Panc1 (cell line): ENCODE measurements at places on chromosomes 7 and 10. TPM values are rescaled to one million over a fixed set of nuclear protein-coding genes. Genes with fewer than 3 reads are reported as not detected.

DNA sequence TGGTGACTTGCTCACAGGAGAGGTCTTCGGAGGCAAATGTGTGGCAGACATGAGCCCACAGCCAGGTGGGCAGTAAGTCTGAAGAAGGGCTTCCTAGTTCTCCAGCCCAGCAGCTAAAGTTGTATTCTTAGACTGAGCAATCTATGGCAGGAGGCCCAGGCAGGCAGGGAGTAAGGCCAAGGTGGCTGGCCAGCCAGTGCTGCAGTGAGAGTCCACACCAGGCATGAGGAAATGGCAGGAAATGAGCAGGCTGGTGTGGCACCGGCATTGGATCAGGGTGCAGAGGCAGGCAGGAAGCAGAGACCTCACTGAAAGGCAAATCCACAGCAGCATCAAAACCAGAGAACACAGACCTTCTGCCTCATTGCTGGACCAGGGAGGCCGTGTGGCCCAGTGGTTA lies 84.6 kb upstream of the PDE1C start:
- DNase-seq, result no peak

GRCh38 chr10:47035819-47036337 lies 124.7 kb downstream of the PTPN20 start:
- DNase-seq, result no peak

DNA sequence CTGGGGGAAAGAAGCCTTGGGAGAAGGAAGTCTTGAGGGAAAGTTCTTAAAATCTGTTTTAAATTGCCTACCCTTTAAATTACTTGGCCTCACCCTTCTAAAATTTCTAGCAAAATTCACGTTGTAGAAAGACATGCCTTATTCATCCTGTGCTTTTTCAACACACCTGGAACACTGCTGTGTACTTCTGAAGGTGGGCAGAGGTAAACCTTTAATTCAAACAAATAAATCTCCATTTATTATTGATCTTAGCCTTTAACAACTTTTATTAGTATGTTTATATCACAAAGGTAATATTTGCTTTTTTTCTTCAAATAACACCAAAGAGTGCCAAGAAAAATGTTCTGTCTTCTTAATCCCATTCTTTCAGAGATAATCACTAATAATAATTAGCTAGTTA lies 30.7 kb downstream of the DNAJB9 start:
- no peak for DNase-seq

DNA sequence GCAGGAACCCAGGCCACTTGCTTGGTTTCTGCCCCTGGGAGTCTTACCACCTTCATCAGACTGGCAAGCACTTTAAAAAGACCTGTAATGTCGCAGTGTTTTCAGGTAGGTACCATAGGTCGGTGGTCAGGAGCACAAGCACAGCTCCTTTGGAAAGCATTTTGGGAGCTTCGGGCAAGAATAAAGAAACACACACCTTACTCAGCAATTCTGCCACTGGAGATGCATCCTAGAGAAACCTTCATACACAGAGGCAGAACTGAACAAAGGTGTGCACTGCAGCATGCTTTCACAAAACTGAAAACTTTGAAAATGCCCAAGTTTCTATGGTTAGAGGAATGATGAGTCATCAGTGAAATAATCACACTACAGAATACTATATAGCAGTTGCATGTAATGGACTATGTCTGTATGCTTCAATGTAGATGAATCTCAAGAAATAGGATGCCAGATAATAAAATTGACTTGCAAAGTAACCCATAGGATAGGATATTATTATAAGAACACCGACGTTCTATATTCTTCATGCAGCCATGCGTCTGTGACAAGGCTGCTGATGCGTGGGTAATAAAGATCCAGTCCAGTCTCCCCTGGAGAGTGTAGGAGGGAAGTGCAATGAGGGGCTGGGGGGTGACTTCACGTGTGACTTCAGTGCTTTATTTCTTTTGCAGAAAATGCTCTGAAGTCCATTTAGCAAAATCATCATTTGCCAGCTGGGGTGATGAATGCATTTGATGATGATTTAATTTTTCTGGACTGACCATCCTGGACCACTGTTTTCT lies 309.5 kb downstream of the WDR37 start:
- DNase-seq, result no peak

GRCh38 chr10:71324743-71325142 lies 5.7 kb downstream of the SLC29A3 start:
- no peak for DNase-seq

- no peak for DNase-seq
Measured at GRCh38 chr7:67637023-67637358, 640.4 kb downstream of the TYW1 start.

DNA sequence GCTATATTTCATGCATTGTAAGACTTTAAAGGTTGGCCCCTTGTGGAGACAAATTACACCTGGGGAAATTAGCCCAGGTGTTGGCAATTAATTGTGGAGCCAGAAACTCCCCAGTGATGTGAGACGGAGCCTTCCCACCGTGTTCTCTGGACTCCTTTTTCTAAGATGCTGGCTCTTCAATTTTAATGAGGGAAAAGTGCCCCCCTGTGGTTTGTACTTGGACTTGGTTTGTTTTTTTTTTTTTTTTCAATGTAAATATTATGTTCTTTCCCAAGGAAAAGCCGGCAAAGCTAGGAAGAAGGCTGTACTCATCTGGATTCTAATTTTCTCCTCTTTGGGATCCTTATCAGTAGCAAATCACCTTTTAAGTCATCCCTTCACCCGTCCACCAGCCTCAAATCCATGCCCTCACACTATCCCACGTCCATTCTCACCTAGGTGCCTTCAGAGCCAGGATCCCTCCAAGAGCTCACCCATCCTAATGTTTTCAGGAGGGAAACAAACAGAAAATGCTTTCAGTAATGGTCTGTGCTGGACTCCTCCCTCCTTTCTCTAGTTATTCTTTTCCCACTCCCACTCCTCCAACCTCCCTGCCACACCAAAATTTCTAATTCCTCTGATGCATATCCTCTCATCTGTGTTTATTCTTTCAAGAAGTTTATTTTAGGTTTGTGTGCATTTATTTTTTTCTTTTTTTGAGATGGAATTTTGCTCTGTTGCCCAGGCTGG lies 20.4 kb upstream of the ST8SIA6 start:
- no peak for DNase-seq

GRCh38 chr7:47290867-47291266 lies 291.0 kb downstream of the TNS3 start:
- no peak for DNase-seq

- DNase-seq, result no peak
Measured at GRCh38 chr10:9579110-9579705, 1438.5 kb upstream of the CELF2 start.

DNA sequence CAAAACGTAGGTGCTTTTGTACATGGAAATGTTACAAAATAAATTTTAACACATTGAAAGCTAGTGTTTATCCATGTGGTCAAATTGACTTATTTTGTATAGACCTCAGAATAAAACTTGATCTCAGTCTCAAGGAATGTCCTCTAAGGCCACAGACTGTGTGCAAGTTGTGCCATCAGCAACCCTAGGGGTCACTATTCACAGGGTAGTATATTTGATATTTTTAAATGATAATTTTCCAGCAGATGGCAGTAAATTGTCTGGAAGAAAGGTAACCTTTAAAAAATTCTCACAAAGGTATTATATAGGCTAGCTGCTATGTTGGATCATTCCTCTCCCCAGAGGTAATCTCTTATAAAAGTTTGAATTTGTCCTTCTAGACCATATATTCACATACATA lies 12.9 kb upstream of the SNX10 start:
- no peak for DNase-seq

- DNase-seq, result peak; percentile 39
Measured at GRCh38 chr7:786472-787255, 45.6 kb upstream of the SUN1 start.

GRCh38 chr7:142629588-142630260 lies 119.5 kb upstream of the PRSS1 start:
- no peak for DNase-seq

DNA sequence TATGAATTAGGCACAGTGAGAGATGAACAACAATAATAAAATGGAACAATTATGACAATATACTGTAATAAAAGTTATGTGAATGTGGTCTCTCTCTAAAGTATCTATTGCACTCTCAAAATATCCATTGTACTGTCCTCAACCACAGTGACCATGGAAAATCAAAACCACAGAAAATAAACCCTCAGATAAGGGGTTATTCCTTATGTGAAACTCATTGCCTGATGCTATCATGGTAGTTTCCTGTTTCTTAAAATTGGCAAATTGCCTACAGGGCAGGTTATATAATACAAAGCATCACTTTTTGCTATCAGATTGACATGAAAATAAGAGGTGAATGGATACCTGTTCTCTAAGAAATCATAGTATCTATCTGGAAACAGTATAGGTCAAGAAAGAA lies 3.8 kb downstream of the MCM10 start:
- no peak for DNase-seq

- DNase-seq, result no peak
Measured at GRCh38 chr10:97207756-97208346, 22.1 kb upstream of the SLIT1 start.

FEZF1 gene
- not detected for total RNA-seq

GRCh38 chr7:19963695-19964094 lies 190.3 kb upstream of the TMEM196 start:
- DNase-seq, result no peak

GRCh38 chr7:37410305-37411229 lies 38.1 kb downstream of the ELMO1 start:
- DNase-seq, result no peak

GPR26 gene
- total RNA-seq, result not detected

GRCh38 chr10:123323884-123324283 lies 169.7 kb downstream of the BUB3 start:
- no peak for DNase-seq

HOXA5 gene
- 3.9 TPM for total RNA-seq

DNA sequence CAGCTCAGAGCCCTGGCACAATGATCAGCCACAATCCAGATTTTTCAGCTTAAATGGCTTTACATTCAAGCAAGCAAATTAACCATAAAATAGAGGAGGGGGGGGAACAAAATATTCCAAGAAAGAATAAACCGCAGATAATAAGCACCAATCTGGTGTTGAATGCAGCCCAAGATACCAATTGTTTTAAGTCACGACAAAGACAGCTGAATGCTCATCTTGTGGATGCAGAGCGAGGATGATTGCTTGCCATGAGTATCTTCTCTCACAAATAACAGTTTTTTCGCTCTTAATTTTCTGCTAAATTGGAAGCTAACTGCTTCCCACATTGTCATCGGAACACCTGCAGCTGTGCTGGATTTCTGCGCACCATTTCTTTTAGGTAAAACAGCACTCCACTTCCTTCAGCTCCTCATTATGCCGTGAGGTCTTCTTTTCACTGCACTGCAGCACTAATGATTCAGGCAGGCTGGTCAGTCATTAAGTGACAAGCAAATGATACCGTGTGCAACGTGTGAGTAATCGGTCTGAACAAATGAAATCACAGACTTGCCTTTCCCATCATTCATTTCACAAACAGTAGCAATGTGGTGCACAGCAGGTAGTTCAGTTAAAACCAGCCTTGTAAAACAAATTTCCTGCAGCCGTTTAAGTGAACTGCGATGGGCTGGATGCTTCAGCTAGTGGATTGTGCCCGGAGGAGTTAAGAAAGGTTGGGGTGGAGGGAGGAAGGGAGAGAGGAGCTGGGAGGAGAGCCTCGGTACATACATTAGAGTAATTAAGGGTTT lies 106.4 kb upstream of the CDCA7L start:
- no peak for DNase-seq

HOGA1 gene
- 0.08 TPM for total RNA-seq

ARHGAP22 gene
- 1.8 TPM for total RNA-seq
